ENCODE measurements at places on chromosomes 12 and 14. TPM values are rescaled to one million over a fixed set of nuclear protein-coding genes. Genes with fewer than 3 reads are reported as not detected.

DNA sequence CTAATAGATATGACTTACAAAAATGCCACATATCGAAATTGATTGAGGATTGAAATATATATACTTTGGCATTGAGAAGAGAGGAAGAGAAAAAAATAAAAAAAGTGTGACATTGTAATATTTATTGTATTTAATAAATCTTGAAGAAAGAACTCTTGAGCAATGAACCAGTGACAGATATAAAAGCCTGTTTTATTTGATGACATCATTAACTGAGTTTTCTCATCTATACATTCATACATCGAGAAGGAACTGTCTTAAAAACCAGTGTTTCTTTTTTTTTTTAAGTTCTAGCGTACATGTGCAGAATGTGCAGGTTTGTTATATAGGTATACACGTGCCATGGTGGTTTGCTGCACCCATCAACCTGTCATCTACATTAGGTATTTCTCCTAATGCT is 368.2 kb downstream of the SNAPC1 start:
- no peak for DNase-seq

C12orf54 gene
- total RNA-seq, result 2.4 TPM

MMP17 gene
- total RNA-seq, result 12.6 TPM

PTGDR gene
- total RNA-seq, result 4.2 TPM

CLEC1A gene
- total RNA-seq, result 13.7 TPM
